ENCODE measurements at places on chromosomes 4 and X.

DNA sequence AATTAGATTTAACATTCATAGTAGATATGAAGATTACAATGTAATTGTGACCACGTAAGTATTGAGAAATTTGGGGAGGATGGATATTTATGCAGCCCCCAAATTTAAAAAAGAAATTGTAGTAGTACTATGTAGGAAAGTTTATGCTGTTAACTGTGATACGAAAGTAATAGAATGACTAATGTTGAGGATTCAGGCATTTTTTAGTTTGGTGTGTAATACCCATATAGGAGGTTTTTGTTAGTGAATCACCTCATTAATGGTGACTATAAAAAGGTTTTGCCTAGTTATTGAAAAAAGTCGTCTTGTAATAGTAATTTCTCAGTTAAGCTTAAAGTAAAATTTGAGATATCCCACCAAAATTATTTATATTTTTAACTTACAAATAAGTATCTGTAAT lies 67.2 kb downstream of the SMARCAD1 start:
- no peak for DNase-seq

GRCh38 chr4:150982557-150983233 lies 32.4 kb downstream of the LRBA start:
- DNase-seq: no peak

DNA sequence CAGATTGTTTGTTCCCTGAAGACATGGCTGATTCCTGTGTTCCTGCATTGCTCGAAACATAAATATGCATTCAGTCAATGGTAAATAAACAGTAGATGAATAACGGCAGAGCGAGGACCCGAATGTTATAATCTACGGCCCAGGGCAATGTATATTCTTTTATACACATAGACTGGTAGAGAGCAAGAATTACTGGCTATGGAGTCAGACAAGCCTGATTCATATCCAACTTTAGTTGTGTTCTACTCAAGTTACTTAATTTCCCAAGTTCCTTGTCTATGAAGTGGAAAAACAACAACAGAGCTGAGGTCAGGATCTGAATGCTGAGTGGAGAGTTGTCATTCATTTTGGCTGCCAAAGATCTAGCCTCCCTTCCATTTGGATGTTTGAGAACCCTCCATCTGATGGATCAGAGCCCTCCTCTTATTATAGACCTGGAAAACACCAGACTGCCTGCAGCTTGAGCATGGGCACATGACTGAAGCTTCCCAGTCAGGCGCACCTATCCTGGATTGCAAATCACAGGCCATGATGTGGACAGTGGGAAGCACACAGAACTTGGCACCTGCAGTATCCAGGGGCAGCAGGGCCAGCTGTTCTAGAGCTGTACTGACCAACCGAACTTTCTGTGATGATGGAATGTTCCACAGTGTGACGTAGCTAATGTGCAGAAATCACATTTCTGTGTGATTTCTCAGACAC lies 80.1 kb downstream of the FAM184B start:
- DNase-seq: no peak

- no peak for DNase-seq
Measured at GRCh38 chr4:70746179-70746839, 24.5 kb downstream of the RUFY3 start.

DNA sequence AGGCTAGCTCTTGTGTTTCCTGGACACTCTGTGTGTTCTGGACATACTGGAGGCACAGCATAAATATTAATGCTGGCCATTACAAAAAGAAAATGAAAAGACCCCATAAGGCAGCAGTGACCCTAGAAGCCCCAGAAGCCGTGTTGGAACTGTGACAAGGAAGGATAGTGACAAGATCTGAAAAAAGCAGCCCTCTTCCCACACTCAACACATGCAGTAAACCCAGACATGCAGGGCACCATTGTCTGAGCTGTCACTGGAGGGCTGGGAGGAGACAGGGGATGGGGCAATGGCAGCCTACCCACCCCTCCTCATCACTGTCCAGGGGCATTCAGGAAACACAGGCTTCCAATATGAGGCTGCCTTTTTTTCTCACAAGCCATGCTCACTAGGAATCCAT lies 6.5 kb downstream of the TRIM2 start:
- DNase-seq: no peak

DNA sequence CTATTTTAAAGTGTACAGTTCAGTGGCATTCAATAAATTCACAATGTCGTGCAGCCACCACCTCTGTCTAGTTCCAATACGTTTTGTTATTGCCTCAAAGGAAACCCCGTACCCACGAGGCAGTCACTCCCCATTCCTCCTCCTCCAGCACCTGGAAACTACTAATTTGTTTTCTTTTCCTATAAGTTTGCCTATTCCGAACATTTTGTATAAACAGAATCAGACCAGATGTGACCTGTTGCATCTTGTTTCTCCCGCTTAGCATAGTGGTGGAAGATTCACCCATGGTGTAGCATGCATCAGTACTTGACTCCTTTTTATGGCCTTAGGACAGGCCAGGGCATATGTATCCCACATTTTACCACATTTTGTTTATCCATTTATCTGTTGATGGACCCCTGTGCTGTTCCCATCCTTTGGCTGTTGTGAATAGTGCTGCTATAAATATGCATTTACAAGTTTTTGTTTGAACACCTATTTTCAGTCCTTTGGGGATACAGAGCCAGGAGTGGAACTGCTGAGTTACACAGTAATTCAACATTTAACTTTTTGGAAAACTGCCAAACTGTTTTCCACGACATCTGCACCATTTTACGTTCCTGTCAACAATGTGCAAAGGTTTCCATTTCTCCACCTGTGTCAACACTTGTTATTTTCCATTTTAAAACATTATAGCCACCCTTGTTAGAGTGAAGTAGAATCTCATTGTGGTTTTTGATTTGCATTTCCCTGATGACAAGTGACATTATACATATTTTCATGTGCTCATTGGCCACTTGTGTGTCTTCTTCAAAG lies 57.8 kb upstream of the STX18 start:
- DNase-seq: no peak

- DNase-seq: no peak
Measured at GRCh38 chr4:21790438-21791029, 158.0 kb downstream of the KCNIP4 start.

DNA sequence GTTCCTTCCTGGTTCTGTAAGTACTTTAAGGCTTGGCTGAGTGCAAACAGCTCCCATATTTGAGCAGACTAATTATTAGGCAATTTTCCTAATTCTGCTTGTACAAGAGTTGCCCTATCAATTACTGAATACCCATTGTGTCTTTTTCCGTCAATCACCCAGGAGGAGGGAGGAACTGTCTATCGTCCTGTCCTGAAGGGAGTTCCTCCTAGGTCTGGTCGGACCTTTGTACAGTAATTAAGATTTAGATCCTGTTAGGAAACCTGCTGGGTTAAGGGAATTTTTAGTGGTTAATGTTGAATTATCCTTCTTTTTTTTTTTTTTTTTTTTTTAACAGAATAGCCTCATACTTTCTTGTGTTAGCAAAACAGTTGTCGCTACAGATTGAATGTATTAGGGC lies 130.1 kb downstream of the KDM6A start:
- no peak for DNase-seq

DNA sequence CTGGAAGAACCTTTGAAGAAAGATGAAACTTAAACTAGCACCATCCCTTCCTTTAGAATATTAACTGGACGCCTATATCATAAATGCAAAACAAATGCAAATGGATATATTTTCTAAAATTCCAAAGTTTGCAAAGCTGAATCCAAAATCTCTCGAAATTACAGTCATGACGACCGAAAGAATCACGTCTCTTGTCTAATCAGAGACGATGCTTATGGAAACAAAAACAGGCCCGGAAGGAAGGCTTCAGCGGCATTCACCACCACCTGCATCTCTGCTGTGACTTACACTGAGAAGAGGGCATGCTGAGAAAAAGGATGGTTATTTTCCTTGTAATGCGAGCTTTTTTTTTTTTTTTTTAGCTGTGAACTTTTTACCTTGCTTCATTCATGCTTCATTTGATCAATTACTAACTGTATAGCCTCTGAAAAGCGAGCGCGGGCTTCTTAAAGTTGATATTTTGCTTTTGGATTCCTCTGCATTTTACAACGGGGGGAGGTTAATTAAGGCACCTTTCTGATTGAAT lies 209.3 kb downstream of the SOWAHB start:
- no peak for DNase-seq

GRCh38 chrX:93538575-93538974 lies 134.8 kb downstream of the NAP1L3 start:
- no peak for DNase-seq

- DNase-seq: no peak
Measured at GRCh38 chr4:75848891-75849290, 53.4 kb downstream of the PPEF2 start.

DNA sequence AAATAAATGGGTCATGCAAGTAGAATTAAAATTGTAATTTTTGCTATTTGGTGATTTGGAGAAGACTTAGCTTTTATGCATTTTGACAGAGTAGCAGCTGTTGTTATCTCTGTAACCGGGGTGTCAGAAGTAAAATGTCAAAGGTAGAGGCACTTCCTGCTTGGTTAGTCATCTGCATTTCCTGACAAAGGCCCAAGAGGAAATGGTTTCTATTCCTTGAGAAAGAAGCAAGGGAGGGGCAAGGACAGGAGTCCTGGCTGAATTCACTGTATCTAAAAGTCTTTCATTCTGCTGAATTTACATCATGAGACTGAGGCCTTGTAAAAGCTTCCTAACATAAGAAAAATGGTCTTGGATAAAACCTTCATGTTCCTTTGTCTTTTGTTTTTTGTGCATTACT lies 550.9 kb upstream of the BOD1L1 start:
- no peak for DNase-seq

- DNase-seq: no peak
Measured at GRCh38 chr4:79613269-79613935, 205.4 kb upstream of the GK2 start.

GRCh38 chr4:159229164-159229563 lies 126.3 kb downstream of the RAPGEF2 start:
- DNase-seq: no peak

DNA sequence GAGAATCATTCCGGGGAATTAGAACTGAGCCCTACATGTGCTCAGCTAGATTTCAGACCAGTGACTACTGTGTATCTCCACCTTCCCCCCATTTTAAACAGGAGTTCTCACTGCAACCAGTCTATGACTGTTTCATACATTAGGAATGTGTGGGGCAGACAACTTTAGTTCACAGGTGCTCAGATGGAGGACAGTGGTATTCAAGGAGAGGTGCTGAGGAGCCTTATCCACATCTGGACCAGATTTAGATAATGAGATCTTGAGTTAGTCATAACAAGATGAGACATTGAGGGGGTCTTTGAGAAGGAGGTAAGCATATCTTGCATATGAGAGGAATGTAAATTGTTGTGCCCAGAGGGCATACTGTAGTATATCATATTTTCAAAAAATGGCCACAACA lies 32.8 kb upstream of the RELL1 start:
- no peak for DNase-seq

DNA sequence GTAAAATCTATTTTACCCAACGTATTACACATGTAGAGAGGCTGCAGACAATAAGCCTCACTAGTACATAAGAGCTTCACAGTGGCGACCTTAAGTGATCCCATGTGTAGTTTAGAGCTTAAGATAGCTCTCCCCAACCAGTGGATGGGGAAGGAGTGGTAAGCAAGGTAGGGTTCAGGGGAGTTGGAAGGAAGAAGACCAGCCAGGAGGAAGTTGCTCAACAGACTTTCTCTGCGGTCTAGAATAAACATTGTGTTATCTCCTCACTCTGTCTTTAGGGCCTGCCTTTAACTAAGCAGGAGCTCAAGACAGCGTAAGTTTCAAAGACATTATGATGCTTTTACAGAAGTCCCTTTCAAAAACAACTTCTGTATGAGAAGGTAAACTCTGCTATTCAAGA lies 16.8 kb downstream of the MEPE start:
- DNase-seq: no peak

DNA sequence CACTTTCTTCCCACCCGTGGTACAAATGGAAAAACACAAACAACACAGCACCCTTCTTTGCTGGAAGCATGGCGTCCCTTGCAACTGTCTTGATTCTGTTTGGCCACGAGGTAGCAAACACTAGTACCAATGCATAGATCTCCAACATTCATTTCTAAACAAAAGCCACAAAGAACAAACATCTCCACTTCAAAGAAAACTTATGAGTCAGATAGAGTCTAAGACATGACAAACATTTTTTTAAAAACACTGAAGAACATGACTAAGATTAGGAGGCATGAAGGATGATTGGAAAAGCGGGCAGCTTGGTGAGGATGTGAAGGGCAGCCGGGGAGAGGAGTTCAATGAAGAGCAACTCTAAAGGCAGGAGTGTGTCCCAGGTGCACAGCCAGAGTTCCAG lies 197.6 kb upstream of the FAM9B start:
- no peak for DNase-seq

DNA sequence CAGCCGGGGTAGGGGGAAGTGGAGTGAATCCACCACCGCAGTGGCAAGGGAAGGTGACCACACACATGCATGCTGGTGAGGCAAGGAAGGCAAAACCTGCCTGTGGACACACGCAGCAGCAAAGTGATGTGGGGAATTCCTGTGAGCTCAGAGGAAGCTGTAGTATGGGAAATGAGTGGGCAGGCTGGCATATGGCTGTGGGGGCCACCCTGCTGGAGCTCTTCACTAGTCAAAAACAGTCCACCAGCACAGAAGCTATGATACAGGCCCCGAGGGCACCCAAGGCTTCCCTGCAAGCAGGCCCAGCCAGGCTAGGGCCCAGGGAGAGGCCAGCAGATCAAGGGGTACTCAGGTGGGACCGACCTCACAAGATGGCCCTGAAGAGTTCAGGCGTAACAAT lies 239.1 kb downstream of the CHM start:
- no peak for DNase-seq

DNA sequence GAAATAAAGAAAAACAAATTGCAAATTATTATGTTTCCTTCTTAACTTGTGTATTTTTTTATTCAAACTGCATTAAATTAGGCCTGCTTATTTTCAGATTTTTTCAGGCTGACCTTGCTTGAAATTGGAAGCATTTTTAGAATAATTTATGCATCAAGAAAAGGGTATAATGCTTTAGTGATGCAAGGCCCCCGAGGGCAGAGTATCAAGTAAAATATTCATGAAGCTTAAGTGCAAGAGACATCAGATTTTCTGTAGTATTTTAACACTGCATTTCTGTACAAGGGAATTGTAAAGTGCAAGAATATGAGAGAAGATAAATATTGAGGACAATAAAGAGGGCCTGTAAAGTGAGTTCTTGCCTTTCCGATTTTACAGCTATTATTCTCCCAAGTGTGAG lies 485.8 kb upstream of the ATOH1 start:
- no peak for DNase-seq

DNA sequence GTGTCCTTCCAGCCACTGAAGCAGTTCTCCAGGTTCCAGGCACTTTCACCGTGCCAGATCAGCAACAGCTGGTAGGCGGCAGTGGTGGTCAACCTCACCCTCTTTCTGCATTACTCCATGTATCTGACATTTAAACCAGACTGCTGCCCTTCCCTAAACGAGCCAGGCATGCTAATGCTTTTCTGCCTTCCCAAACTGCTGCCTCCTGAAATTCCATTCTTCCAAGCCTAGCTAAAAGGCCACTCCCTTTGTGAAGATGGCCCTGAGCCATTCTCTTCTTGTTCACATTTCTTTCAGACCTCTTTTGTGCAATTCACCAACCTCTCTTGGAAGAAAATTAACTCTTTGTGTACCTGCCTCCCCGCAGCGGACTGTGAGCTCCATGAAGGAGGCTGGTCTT lies 73.7 kb downstream of the CHST7 start:
- no peak for DNase-seq

GRCh38 chr4:114192854-114193253 lies 213.4 kb upstream of the ARSJ start:
- no peak for DNase-seq

Measured in stimulated activated CD8-positive, alpha-beta memory T cell treated with anti-CD3 and anti-CD28 coated beads, Interleukin-2, amount 100 ng/mL, for 1 hour (primary cell).